ENCODE measurements at places on chromosomes 16 and 17.

DNA sequence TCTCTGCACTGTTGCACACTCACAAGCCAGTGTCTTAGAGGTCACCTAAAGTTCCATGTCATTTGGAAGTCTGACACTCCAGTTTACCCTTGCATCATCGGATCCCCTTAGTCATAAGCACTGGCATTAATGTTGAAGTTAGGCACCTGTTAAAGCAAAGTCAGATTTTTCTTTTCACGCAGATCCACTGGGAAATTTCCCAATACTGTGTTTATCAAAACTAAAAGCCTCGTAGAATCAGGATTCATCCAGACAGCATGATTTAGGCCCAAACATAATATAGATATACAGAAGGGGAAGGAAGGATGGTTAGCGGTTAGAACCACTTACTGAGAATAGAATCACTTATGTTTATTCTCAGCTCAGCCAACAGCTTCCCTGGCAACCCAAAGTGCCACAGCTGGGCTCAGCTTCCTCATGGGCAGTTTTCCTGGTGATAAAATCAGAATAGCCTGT, 30.1 kb upstream of the HAPSTR1 start:
- DNase-seq = no peak

DNA sequence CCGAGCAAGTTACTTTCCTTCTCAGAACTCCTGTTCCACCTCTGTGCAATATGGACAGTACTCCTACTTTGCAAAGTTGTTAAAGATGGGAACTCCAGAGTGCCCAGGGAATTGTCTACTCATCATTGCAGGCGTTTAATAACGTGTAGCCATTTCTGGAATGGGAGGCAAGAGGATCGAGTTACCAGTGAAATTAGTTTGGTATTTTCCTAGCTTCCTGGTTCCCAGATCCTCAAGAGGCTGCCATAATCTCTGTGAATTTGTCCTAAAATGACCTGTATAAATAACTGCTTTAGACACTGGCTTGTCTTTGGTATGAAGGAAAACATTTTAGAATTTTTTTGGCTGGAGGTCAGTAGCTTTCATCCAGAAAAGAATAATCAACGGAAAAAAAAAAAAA, 27.7 kb downstream of the WWOX start:
- DNase-seq = no peak

GRCh38 chr16:5379954-5380353, 282.4 kb upstream of the EEF2KMT start:
- no peak for DNase-seq

- no peak for DNase-seq
Observed at GRCh38 chr17:27640790-27641189, 9.8 kb downstream of the LGALS9 start.

GRCh38 chr16:88274847-88275246, 107.9 kb upstream of the ZNF469 start:
- no peak for DNase-seq

DNA sequence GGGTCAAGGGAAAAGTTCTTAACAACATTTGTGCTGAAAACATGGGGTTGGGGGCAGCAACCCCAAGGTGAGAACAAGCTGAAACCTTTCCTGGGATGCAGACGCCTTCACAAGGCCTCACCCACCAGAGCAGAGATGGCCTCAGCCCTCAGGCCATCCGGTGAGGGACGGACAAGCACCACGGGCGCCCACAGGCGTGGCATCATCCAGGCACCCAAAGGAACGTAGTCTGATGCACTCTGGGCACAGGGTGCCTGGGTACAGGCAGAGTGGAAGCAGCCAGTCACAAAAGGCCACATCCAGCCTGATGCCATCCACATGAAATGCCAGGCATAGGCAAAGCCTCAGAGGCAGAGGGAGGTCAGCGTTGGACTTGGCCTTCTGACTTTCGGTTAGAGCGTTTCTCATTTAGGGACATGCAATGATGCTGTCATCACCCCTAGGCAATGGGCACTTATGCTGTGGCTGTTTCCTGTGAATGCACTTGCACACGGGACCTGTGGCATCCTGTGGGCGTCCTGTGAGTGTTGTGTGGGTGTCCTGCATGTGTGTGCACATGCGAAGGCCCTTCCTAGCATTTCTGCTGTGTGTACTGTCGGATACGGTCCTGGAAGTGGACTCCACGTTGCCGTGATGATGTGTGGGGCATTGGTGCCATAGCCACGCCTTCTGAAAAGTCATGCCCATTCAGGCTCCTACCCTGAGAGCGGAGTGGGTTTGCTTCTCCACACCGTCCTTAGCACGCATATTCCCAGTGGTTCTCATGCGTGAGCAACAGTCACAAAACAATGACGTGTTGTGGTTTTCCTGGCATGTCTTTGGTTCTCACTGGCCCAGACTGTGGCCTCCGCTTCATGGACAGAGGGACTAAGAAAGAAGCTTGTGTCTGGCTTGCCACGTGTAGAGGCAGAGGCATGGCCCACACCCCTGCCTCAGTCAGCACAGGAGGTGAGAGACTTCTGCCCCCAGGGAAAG, 52.7 kb upstream of the ZNF469 start:
- no peak for DNase-seq

Data from CD8-positive, alpha-beta memory T cell (primary cell).